Stimulated activated CD4-positive, alpha-beta T cell treated with anti-CD3 and anti-CD28 coated beads, Interleukin-1b, Interleukin-23, amount 100 ng/mL, for 1 hour (primary cell): ENCODE measurements at places on chromosomes 5 and 9.

DNA sequence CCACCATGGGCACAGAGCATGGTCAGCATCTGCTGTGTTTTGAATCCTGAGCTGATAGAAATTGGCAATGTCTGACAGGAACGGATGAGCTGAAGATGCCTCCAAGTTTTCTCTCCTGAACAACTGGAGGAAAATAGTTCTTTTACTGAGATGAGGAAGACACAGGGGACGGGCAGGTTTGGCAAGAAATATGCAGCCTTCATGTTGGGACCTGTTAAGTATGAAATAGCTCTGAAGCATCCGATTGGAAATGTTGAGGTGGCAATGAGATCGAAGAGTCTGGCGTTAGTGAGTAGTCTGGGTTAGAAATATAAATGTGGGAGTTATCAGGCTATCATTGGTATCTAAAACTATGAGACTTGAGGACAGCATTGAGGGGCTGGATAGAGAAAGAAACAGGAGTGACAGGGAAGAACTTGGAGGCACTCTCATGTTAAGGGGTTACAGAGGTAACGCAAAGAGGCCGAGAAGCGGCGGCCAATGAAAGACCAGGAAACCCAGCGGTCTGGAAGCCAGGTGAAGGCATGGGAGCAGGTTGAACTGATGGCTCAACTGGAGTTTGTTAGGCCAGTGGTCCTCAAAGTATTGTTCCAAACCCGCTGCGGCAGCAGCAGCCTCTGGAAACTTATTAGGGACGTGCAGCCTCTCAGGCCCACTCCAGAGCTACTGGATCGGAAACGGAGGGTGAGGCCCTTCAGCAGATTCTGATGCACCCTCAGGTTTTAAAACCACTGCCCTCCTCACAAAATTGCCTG lies 1.0 kb upstream of the MAMDC2 start:
- no peak for DNase-seq

DNA sequence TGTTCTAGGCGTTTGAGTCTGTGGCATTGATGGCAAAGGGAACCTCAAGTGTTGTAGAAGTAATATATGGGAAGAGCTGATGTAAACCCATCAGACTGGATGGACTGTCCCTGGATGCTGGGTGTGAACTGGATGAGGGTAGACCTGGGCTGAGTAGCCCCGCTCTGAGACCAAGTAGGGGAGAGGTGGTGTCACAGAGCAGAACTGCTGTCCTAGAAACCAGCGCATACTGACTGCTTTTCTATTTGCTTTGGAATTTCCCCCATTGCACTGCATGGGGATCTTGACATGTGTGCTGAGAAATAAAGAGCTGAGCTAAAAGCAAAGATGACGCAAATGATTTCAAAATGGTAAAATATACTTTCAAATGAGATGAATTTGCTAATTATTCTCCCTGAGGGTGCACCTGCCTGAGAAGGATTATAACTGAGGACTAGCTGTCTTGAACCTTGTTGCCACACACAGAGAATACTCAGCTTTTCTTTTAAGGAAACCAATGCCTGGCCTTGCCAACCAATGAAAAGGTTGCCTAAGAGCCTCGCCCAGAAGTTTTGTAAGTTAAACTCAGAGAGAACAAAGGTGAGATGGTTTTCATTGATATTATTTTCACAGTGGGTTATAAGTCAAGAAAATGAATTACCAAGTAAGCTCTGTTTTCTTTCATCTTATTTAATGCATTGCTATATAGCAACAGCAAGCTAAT lies 44.8 kb downstream of the NIM1K start:
- DNase-seq = no peak

DNA sequence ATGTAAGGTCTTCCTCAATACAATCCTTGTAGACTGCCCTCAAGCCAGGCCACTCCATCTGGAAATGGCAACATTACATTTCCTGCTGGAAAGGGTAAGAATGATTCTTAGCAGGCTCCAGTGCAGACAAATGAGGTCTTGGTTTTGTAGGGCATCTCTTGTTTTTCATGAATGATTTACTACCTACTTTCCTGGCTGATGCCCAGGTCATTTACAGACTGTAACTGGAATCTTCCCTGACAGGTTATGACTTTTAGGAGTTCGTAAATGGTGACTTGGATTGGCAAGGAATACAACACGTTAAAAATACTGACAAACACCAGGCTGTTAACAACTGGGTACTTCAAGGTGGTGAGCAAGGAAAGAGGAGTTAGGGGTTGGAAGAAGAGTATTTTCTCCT lies 510.5 kb upstream of the TNC start:
- no peak for DNase-seq

DNA sequence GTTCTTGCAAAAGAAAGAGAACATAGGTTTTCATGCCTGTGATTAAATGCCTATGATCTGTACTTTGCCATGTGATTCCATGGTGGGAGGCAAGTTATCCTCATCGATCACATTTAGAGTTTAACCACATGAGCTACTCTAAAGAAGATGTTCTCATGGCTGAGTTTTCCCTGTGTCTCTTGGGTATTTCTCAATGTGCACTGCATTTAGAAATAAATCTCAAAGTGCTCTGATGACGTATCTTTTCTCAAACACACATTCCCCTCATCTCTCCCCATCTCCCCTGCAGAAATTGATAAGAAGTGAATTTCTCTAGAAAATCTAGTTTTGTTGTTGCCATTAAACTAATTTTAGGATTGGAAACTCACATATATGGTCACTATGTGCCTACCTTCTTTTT lies 282.2 kb downstream of the SEMA5A start:
- no peak for DNase-seq

- no peak for DNase-seq
These were observed 343.6 kb downstream of the CSNK1G3 start for GRCh38 chr5:123855609-123856008.

- DNase-seq = no peak
These were observed 149.0 kb downstream of the PDE4D start for GRCh38 chr5:59744531-59744992.

- DNase-seq = no peak
These were observed 321.3 kb downstream of the EPB41L4A start for GRCh38 chr5:112097768-112098167.

GRCh38 chr5:150052956-150053712 lies 33.2 kb downstream of the CSF1R start:
- no peak for DNase-seq

GRCh38 chr5:14364576-14365472 lies 216.8 kb upstream of the OTULINL start:
- no peak for DNase-seq
